HepG2 (cell line): ENCODE measurements at places on chromosomes 11 and 22.

- H3K27me3 ChIP-seq, result no peaks in the 10 kb centered on the region; the same call in none of the 2 replicates
- no peak for DNase-seq
- no peak overlapping the region for H3K4me3 ChIP-seq
- no peaks in the 10 kb centered on the region for H3K4me1 ChIP-seq
These were observed 17.7 kb downstream of the HTR3A start for GRCh38 chr11:113992459-113993110.

- H3K27me3 ChIP-seq, result peaks cover 7% of the 10 kb centered on the region; the same call in 1 of the 3 replicates
- H3K4me3 ChIP-seq, result no peak overlapping the region
- DNase-seq, result no peak
- no peaks in the 10 kb centered on the region for H3K4me1 ChIP-seq
- no peak overlapping the region for H3K27ac ChIP-seq
These were observed 12.8 kb downstream of the PARVG start for GRCh38 chr22:44193535-44193891.

DNA sequence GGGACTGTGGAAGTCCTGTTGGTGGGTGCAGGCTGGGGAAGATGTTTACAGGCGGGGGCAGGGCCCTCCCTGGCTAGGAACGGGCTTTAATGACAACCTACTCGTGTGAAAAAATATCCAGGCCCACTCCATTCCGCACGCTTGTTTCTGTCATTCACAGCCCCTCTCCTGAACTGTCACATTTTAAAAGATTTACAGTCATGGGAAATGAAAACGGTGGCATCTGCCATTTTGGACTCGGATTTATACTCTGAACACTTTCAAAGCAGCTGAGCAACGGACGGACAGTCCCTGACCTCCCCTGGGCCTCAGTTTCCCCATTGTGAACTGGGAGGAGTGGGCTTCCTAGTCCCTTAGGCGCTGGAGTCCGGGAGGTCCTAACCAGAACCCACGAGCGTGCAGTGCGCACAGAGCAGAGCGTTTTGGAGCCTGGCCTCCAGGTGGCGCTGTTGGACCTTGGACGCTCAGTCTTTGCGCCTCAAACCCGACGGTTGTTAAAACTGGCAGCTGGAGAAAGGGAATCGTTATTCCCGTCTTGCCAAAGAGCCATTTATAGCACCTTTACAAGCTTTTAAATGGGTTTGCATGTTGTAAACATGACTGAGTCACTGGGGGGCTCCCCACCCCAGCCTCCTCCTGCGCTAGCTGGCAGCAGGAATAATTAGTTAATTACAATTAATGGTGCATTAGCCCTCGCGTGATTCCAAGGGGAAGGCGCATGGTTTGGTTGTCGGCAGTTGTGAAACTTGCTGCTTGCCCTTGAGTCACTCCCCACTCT is 75.3 kb downstream of the FBLN1 start:
- H3K36me3 ChIP-seq, result peaks cover 1% of the 10 kb centered on the region
- no peaks in the 10 kb centered on the region for H3K4me1 ChIP-seq
- no peaks in the 10 kb centered on the region for H3K27me3 ChIP-seq
- H3K27ac ChIP-seq, result no peak overlapping the region

- DNase-seq, result no peak
- H3K27ac ChIP-seq, result no peak overlapping the region
- no peaks in the 10 kb centered on the region for H3K36me3 ChIP-seq
- H3K4me1 ChIP-seq, result peaks cover 26% of the 10 kb centered on the region
- H3K27me3 ChIP-seq, result peaks cover 4% of the 10 kb centered on the region; the same call in 1 of the 2 replicates
These were observed 39.0 kb downstream of the ADAMTS8 start for GRCh38 chr11:130389335-130389935.

DNA sequence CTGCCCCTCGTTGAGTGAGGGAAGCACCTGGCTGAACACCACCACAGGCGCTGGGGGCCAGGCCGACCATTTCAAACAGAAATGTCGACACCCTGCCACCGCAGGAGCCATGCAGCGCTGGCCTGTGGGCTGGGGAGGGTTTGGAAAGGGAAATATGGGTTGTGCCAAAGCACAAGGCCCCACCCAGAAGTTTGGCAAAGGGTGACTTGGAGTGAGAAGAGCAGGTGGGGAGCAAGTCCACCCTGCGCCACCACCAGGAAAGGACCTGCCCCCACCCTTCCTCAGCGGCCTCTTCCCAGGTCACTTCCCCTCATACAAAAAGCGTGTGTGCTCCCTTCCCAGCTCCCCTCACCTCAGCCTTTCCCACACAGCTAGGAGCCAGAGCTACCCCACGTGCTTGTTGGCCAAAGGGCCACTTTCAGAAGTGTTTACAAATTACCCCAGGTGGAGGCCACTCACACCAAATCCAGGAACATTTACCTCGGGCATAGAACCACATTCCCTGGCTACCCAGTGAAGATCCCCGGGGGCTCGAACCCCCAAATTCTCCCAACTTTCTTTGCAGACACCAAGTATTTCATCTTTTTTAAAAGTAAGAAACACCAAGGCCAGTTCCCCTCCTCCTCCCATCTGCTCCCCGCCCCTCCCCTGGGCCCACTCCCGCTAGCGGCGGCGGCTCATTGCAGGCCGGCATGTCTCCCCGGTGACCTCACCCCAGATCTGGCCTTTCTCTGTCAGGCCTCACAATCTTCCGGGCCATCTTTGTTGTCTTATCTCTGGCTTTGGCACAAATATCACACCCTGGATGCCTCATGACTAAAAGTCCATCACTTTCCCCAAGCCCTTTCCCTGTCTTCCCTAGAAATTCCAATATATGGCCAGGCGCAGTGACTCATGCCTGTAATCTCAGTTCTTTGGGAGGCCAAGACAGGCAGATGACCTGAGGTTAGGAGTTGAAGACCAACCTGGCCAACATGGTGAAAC is 20.5 kb upstream of the SCGB1A1 start:
- H3K4me1 ChIP-seq, result peaks cover 52% of the 10 kb centered on the region
- peak; percentile 54 for DNase-seq
- no peaks in the 10 kb centered on the region for H3K36me3 ChIP-seq

GRCh38 chr22:24069721-24070120 is 58.6 kb downstream of the CABIN1 start:
- H3K4me1 ChIP-seq, result no peaks in the 10 kb centered on the region
- no peak overlapping the region for H3K4me3 ChIP-seq
- no peaks in the 10 kb centered on the region for H3K27me3 ChIP-seq
- H3K36me3 ChIP-seq, result peaks cover 43% of the 10 kb centered on the region

DNA sequence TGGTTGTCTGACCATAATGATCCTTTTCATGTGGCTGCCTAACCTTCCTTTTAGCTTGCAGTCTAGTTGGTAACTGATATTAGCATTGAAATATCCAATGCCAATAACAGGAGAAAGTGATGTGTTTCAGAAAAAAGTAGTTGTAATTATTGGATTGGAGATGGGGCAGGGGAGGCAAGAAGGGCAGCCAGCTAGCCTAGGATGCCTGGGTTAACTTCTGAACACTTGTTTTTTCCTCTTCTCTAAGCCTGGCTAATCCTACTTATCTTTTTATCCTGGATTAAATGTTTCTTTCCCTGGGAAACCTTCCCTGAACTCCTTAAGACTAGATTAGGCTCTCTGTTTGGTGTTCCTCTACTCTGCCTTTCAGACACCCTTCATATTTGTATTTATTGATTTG is 380.2 kb downstream of the TMEM135 start:
- no peaks in the 10 kb centered on the region for H3K27me3 ChIP-seq
- DNase-seq, result no peak
- no peaks in the 10 kb centered on the region for H3K4me1 ChIP-seq
- H3K27ac ChIP-seq, result no peak overlapping the region
- no peaks in the 10 kb centered on the region for H3K36me3 ChIP-seq

- H3K27me3 ChIP-seq, result no peaks in the 10 kb centered on the region
- no peak for DNase-seq
- no peaks in the 10 kb centered on the region for H3K4me1 ChIP-seq
These were observed 48.4 kb upstream of the POLD3 start for GRCh38 chr11:74543991-74544390.

DNA sequence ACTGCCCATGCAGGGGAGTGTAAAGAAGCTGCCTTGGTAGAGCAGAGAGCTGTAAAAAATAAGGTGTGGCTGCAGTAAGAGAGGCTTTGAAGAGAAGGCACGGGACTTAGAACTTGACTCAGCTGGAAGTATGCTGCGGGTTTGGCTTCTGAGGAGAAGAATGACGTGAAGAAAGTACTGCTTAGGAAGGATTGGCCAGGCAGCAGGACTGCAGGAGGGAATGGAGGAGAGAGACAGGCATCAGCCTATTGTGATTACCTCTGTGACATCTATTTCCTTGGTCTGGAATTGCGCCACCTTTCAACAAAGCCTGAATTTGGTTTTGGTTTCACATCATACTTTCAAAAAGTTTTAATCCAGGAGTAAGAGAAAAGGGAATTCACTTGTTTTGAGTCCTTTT is 22.5 kb downstream of the PRRG4 start:
- no peak overlapping the region for H3K27ac ChIP-seq
- no peaks in the 10 kb centered on the region for H3K36me3 ChIP-seq
- DNase-seq, result no peak
- no peaks in the 10 kb centered on the region for H3K4me1 ChIP-seq

- H3K4me3 ChIP-seq, result no peak overlapping the region
- peaks cover 67% of the 10 kb centered on the region for H3K4me1 ChIP-seq
- no peak overlapping the region for H3K27ac ChIP-seq
- H3K36me3 ChIP-seq, result peaks cover 6% of the 10 kb centered on the region; the same call in 1 of the 3 replicates
- no peak for DNase-seq
These were observed 5.5 kb downstream of the KIAA0930 start for GRCh38 chr22:45235101-45235777.

GRCh38 chr11:114066046-114066648 is 6.6 kb downstream of the ZBTB16 start:
- no peak overlapping the region for H3K27ac ChIP-seq
- H3K4me3 ChIP-seq, result no peak overlapping the region
- H3K27me3 ChIP-seq, result peaks cover 7% of the 10 kb centered on the region; the same call in 1 of the 2 replicates
- no peaks in the 10 kb centered on the region for H3K4me1 ChIP-seq

DNA sequence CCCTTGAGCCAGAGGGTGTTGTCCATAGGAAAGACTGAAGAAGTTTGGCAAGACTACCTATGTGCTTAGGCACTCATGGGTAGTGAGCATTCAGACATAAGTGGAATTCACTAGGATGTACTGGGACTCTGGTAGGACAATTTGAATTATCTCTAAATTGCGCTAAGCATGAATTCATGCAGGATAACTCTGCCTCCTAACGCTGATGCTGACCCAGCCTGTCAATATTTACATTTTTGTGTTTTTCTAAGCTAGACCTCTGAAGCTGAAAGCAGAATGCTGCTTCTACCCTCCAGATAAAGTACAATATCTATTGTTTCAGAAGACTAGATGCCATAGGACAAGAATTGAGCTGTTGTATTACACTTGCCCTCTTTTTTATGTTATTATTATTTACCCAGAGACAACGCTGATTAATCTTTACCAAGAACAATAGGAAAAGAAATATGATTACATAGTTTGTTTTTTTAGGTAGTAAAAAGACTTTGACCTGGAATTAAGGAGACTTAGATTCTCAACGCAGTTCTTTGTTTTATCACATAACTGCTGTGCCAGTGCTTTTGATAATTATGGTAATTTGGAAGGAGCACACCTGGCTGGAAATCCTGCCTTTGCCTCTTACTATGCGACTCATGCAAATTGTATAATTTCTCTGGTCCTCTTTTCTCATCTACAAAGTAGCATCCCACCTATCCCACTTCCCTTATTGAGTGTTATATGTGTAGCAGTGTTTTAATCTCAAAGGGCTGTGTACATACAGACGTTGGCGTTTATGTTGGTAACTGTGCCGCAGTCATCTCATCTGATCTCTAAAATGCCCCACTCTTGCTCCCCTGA is 21.2 kb upstream of the GRAMD1B start:
- no peak for DNase-seq
- H3K36me3 ChIP-seq, result no peaks in the 10 kb centered on the region
- H3K27me3 ChIP-seq, result no peaks in the 10 kb centered on the region
- H3K4me1 ChIP-seq, result no peaks in the 10 kb centered on the region
- H3K4me3 ChIP-seq, result no peak overlapping the region

DNA sequence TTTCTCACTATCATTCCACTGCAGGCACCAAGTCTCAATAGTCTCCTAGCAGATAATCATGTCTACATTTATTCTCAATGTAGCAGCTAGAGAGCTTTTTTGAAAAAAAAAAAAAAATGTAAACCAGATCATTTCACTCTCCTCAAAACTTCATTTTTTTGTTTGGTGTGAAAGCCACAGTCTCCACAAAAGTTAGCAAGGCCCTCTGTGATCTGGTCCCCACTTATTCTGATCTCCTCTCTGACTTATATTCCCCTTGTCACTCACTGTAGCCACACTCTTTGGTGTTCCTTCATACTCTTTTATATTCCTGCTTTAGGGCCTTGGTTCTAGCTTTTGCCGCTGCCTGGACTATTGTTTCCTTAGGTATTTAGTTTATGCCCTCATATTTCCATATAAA is 101.6 kb upstream of the RRM1 start:
- no peak overlapping the region for H3K27ac ChIP-seq
- no peak overlapping the region for H3K4me3 ChIP-seq
- H3K4me1 ChIP-seq, result peaks cover 2% of the 10 kb centered on the region
- H3K36me3 ChIP-seq, result no peaks in the 10 kb centered on the region

GRCh38 chr11:35848616-35849015 is 95.2 kb upstream of the LDLRAD3 start:
- no peaks in the 10 kb centered on the region for H3K4me1 ChIP-seq
- H3K27ac ChIP-seq, result no peak overlapping the region
- no peaks in the 10 kb centered on the region for H3K36me3 ChIP-seq
- no peak overlapping the region for H3K4me3 ChIP-seq

GRCh38 chr11:34223021-34223813 is 117.8 kb downstream of the NAT10 start:
- no peak overlapping the region for H3K27ac ChIP-seq
- H3K4me1 ChIP-seq, result peaks cover 67% of the 10 kb centered on the region
- H3K27me3 ChIP-seq, result no peaks in the 10 kb centered on the region
- H3K36me3 ChIP-seq, result no peaks in the 10 kb centered on the region
- no peak overlapping the region for H3K4me3 ChIP-seq

- no peak overlapping the region for H3K4me3 ChIP-seq
- no peak for DNase-seq
- H3K4me1 ChIP-seq, result peaks cover 36% of the 10 kb centered on the region
- no peak overlapping the region for H3K27ac ChIP-seq
- H3K27me3 ChIP-seq, result no peaks in the 10 kb centered on the region
These were observed 102.5 kb downstream of the KIAA1671 start for GRCh38 chr22:25054943-25055511.

DNA sequence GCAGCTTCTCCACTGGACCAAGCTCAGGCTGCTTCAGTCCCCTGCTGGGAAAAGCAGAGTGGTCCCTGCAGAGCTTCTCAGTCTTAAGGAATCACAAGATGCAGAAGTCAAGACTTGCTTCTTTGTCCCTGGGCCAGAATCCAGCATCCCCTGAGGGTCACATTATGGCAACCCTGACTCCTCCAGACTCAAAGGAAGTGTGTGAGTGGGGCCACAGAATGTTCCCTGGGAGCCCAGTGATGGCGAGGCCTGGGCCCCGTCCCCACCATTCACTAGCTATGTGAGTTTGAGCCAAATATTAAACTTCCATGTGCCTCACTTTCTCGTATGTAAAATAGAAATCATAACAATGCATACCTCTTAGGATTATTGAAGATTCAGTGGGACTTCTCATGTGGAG is 122.2 kb upstream of the NCAM1 start:
- no peaks in the 10 kb centered on the region for H3K27me3 ChIP-seq
- no peak overlapping the region for H3K27ac ChIP-seq
- no peaks in the 10 kb centered on the region for H3K36me3 ChIP-seq
- no peak for DNase-seq
- no peaks in the 10 kb centered on the region for H3K4me1 ChIP-seq
